ENCODE measurements at places on chromosomes 6 and 20.

- DNase-seq: no peak
Measured at GRCh38 chr6:43311666-43312065, 3.0 kb upstream of the CRIP3 start.

DNA sequence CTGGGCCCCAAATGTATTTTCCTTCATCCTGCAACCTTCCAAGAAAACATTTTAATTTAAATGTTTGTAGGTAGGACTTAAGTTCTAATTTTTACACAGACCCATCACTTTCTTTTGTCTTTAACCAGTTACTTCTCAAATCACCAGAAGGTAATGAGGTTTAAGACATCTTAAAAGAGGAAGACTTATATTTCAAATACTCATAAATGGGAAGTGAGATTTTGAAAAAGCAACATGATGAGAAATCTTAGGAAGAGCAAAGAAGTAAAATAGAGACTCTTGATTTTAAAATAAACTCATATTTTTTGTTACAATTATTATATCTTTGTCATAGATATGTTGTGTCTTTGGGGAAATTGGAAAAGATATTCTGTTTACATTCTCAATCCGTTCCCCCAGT, 82.3 kb downstream of the SYNE1 start:
- DNase-seq: no peak

DNA sequence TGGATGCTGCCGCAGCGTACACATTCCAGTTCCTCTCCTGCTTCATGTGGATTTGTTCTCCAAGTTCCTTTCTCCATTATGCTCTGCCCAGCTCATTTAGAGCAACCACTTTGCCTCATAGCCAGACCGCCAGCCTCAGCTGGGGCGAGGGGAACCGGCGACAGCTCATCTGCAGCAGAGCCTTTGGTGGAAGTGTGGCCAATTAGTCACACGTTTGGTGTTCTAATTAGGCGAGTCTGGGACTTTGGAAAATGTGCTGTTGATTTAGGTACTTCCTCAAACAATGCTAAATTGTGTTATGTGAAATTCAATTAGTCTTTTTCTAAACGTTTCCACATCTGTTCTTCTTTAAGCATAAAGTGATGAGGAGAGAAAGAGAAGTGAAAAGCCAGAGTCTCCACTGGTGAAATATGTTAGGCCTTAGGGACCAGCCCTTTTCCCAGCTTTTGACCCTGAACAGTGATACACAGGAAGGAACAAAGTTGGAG, 217.9 kb downstream of the TBX18 start:
- DNase-seq: no peak

DNA sequence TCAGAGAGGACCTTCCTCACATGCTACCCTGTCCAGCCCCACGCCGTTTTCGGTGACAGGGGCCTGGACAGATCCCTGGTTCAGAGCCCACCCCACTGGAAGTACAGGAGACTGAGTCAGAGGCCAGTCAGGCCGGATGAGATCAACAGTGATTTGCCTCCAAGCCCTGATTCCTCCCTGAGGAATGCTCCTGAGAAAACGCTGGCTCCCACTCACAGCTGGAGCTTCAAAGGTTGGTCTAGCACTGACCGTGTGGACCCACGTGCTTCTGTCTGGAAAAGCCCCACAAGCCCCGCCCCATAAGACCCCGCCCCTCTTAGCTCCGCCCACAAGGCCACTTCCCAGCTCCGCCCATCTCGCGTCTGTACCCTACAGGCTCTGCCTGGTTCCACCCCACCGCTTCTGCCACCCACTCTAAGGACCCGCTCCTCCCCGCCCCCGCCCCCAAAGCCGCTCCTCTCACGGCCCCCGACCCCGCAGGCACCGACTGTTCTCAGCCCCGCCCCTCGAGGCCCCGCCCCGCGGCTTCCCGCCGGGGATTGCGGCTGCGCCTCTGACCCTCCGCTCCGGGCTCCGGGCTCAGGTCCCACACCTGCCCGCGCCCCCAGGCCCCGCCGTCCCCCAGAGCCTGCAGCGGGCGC, 64.9 kb upstream of the BHLHE23 start:
- no peak for DNase-seq
